ENCODE measurements at places on chromosomes 1 and 21.

- no peak for DNase-seq
Observed at GRCh38 chr1:17655922-17656321, 99.2 kb upstream of the ACTL8 start.

GRCh38 chr21:15651172-15651571 is 78.6 kb upstream of the USP25 start:
- no peak for DNase-seq

- no peak for DNase-seq
Observed at GRCh38 chr1:197909384-197909783, 7.0 kb downstream of the C1orf53 start.

DNA sequence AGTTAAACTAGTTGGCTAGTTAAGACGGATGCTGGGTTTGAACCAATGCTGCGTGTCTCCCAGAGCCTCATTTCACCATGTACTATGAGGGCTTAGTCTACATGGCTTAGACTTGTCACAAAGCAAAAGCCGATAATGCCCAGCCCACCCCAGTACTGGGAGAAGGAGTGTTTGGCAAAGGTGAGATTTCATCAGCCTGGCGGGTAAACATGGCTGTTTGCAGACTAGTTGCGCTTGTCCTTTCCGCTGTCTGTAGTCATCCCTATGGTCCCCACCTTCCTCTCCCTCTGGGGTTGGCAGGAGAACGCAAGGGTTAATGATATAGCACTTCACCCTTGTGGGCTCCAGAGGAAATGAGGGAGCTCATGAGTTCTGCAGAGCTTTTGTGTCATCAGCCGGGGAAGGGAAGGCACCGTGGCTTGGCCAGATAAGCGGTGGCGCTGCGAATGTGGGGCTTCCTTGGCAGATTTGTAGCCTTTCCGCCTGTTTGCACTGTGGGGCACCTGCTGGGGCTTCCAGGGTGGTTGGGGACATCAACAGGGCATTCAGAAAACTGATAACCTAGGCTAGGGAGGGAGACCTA is 29.2 kb downstream of the SOX13 start:
- DNase-seq: peak; percentile 0

DNA sequence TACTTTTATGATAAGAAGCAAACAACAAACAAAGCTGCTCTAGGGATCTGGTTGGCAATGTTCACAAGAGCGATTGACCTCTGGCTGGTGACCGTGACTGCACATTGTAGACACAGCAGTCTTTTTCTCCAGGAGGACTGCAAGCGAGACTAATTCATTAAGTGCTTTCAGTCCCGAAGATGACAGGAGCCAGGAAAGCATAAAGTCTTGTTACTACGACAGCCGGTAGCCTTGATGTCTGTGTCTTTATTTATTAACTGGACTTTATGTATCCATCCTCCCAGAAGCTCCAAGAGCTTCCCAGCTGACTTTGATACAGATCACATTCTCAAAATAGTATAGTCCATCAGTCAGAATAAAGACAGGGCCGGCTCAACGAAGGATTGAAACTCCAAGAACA is 18.2 kb downstream of the FAM163A start:
- no peak for DNase-seq

GRCh38 chr21:45290948-45291612 is 3.4 kb upstream of the POFUT2 start:
- DNase-seq: no peak

DNA sequence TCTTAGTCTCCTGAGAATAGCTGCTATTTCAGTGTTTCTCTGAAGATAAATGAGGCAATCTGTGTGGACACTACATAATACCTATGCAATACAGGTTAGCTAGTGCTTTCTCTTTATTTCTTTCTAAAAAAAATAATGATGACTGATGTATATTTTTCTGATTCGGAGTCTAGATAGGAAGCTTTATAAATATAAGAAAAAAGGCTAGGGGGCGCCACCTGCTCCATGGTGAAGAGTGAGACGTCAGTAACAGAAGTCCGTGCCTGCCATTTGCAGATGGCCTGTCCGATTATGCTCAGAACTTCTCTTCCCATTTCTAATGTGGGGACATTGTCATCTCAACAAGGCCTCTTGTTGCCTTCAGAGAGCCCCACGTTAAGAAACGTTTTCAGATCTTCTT is 26.4 kb downstream of the QSOX1 start:
- DNase-seq: no peak

- peak; percentile 18 for DNase-seq
Observed at GRCh38 chr1:26035959-26036755, 9.8 kb downstream of the SLC30A2 start.

DNA sequence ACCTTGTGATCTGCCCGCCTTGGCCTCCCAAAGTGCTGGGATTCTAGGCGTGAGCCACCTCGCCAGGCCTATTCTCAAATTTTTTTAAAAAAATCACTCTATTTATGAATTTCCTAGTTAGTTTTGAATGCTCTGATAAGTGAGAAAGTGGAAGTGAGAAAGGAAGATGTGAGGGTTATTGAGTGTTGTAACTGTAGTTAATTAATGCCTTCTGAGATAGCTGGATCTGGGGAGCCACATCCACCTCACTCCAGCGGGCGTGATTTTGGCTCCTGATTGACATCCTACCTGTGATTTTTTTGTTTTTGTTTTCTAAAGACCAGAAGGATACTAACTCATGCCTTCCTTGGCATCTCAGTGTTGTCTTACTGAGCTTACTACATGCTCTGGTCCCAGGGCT is 65.6 kb downstream of the ST3GAL3 start:
- DNase-seq: no peak

DNA sequence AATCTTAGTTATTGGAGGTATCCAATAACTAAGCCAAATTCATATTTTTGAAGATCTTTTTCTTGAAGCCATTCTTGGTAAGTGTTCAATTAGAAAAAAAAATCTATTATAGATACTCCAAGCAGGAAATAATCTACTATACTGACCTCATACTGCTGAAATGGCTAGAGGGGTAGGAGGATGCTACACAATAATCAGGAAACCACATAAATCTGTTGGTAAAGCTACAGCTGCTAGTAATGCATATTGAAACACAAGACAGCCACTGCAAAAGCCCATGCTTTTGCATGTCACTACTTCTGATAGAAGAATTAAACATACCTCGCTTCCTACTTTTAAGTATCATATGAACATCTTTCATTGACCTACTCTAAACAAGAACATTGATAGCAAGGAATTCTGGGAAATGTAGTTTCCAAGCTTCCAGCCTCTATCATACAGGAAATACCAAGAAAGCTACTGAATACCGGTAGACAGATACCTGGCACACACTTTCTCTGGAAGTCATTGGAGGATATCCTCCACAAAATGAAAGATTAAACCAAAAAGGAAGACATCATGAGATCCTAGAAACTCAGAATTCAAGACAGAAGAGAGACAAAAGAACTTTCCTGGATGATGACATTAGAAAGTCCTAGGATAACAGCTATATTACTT is 103.0 kb upstream of the VAV3 start:
- no peak for DNase-seq

DNA sequence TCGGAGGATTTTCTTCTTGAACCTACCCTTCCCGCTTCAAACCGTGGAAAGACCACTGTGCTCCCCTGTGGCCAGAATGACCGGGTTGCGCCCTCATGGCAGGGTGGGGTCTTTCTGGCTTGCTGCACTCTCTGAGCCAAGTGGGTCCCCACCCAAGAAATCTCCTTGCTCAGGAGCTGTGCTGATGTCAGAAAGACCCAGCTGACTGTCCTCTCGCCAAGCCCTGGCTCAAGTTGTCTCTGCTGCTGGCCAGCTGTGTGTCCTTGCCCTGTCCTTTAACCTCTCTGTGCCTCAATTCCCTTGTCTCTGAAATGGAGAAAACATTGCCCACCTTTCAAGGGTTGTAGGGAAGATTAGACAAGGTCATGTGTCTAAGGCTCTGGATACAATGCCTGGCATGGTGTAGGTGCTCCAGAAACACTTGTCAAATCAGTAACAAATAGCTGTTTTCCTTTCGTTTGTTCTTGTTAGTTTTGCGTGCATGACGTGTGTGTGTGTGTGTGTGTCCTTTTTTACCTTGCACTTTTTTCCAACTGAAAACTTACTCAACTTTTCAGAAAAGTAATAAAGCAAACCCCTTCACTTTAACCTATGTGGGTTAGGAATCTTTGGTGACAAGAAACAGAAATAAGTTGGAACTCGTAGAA is 41.1 kb upstream of the RPL11 start:
- DNase-seq: no peak

GRCh38 chr1:107122225-107122624 is 18.6 kb upstream of the NTNG1 start:
- no peak for DNase-seq

GRCh38 chr1:181726320-181727012 is 243.1 kb downstream of the CACNA1E start:
- no peak for DNase-seq

DNA sequence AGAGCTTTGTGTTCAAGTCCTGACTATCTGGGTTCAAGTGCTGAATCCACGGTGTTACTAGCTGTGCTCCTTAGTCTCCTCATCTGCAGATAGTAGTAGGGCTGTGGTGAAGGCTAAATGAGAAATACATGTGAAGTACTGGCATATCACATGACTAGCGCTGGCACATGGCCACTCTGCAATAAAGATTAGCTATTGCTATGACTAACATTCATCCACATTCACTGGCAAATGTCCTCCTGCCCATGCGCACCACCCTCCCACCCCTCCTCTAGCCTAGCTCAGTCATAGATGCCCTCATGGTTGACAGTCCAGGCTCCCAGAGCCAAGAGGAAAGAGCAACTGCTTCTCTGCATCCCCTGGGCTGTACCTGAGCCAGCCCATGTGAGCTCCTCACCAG is 8.5 kb upstream of the COL8A2 start:
- DNase-seq: no peak

- DNase-seq: no peak
Observed at GRCh38 chr1:116316373-116316772, 56.7 kb upstream of the ATP1A1 start.

Data from NCI-H748 treated with DMSO at 0.1 percent for 48 hours (cell line).